ENCODE measurements at places on chromosomes 4 and X.
A peak's percentile ranks its signal among the peaks of the same experiment; 100 is the strongest.

GRCh38 chrX:14837155-14837554, 35.7 kb downstream of the FANCB start:
- DNase-seq: no peak

DNA sequence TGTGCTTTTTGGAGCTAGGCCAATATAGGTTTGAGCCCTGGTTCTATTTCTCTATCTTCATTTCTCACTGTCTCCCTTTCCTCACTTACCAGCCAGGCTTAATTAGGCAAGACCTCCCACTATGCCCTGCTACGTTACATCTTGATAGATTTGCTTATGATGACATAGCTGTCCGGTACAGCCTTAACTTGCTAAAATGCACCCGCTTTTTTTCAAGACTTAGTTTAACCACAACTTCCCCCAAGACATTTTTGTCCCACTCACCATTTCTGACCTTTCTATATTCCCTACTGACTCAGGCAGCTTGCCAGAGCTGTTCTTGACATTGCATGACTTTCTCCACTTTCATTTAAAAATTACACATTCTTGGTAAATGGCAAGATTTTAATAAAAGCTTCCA, 152.6 kb downstream of the MID1 start:
- DNase-seq: no peak

- no peak for DNase-seq
These were observed 2.2 kb downstream of the IDUA start for GRCh38 chr4:988726-989721.

- no peak for DNase-seq
These were observed 788.9 kb downstream of the RPA4 start for GRCh38 chrX:97672608-97673007.

- no peak for DNase-seq
These were observed 1.5 kb upstream of the CPLX1 start for GRCh38 chr4:827209-828081.

DNA sequence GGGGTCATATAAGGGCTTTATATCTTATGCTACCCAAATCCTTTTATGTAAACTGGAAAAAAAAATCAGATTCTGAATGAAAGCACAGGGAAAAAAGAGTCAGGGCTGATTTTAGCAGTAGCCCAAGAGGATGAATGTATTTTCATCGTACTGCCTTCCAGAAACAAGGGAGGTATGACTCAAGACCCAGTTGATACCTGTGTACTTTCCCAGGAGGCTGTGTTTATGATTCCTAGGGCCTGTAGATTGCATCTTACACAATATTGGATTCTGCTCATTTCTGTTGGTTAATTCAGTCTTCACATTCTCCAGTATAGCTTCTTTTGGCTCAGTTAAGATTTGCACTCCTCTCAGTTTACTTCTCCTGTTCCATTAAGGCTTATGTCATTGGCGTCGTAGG, 127.9 kb upstream of the LIMCH1 start:
- DNase-seq: no peak

DNA sequence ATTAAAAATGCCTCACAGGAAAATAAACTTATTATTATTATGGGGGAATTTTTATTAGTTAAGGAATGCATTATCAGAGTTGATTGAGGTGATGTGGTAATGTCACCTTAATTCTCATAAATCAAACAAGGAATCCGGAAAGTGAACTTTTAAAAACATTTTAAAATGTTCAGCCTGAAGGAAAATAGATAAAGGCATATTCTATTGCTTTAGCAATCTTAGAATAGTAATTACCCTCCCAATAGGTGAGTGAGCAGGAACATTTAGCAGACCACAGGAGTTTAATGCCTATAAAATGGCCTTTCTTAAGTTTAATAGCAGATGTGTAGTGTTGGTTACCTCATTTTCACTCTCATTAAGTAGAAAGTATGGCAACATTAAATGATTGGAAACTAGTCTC, 160.9 kb upstream of the MAD2L1 start:
- no peak for DNase-seq

GRCh38 chr4:2241003-2241402, 918 bp downstream of the HAUS3 start:
- no peak for DNase-seq

- DNase-seq: no peak
These were observed 60.7 kb upstream of the PAK3 start for GRCh38 chrX:111035256-111035655.

- DNase-seq: no peak
These were observed 26.8 kb downstream of the DOCK11 start for GRCh38 chrX:118522230-118522926.

GRCh38 chr4:43112139-43112538, 219.6 kb downstream of the GRXCR1 start:
- DNase-seq: no peak

DNA sequence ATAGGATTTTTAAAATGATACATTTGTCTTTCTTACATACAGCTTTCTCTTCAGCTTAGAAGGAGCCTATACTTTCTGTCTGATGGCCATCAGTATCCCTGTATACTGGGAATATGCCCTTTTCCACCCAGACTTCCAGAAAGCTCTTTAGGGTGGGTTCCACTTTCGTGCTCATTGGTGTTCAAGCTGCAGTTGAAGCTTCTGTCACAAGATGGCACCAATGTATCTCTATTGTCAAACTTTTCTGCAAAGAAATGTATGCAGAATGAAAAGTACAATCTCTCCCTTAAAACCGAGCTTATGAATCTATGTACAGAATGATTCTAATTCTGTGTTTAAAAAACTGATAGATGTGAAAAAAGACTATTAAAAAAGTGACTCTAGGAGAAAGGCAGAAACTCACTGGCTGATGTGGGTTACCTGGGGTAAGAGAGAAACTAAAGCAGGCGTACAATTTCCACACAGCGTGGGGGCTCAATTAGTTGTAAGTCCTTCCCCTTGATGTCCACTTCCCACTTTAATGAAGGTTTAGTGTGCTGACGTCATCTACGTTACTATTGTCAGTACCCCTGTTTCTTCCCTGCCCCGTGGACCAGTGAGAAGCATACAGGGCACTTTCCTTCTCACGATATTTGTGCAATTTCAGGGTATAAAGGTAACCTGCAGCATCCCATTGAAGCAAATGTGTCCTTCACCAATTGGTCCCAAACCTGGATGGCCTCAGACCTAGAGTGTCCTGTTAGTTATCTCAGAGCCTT, 57.3 kb upstream of the TCEAL2 start:
- no peak for DNase-seq

DNA sequence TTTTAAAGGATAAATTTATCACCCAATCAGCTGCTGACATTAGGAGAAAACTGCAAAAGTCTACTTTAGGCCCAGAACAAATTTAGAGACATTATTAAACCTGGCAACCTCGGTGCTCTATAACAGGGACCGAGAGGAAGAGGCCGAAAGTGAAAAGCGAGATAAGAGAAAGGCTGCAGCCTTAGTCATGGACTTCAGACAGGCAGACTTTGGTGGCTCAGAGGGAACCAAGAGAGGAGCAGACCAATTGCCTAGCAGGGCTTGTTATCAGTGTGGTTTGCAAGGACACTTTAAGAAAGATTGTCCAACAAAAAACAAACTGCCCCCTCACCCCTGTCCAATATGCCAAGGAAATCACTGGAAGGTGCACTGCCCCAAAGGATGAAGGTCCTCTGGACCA, 12.8 kb upstream of the UGT2B10 start:
- DNase-seq: no peak

- DNase-seq: no peak
These were observed 24.8 kb downstream of the CDKN2AIP start for GRCh38 chr4:183469285-183469684.

- no peak for DNase-seq
These were observed 19.9 kb upstream of the TXK start for GRCh38 chr4:48153791-48154550.

DNA sequence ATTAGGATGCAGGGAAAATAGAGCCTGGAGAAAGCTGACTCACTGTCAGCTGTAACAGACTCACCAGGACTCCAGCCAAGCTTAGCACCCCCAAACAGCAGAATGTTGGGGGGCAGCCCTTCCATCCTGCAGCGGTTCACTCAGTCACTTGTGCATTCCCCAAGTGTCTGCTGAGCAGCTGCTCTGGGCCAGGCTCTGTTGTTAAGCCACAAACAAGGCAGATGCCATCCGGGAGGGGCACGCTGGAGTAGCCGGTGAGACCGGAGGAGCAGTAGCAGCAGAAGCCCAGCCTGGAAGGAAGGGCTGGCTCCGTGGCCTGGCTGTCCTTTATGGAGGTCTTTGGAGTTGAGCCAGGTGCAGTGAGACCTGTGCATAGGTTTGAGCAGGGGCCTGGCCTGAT, 22.0 kb downstream of the CCNQ start:
- DNase-seq: no peak

GRCh38 chr4:184514121-184514988, 40.0 kb upstream of the IRF2 start:
- DNase-seq: no peak

DNA sequence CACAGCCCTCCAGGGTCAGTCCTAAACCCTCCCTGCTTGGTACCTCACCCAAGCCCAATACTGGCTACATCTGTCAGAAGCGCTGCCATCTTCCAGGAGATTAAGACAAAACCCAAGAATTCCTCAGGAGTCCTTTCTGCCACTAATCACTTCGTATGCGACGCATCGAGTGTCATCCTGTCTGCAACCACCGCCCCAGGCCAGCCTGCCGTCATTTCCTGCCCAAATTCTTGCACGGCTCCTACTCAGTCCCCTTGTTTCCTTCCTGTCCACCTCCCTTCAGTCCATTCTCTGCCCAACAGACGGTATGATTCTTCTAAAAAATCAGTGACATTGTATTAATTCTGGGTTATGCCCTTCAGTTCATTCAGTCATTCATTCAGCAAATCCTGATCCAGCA, 113.6 kb downstream of the NFKB1 start:
- DNase-seq: no peak

- DNase-seq: no peak
These were observed 21.2 kb upstream of the SYNPO2 start for GRCh38 chr4:118867311-118868067.

- no peak for DNase-seq
These were observed 55.4 kb upstream of the TLR3 start for GRCh38 chr4:186013419-186014186.

GRCh38 chr4:71009086-71009485, 15.6 kb downstream of the DCK start:
- no peak for DNase-seq

GRCh38 chr4:95606739-95607138, 58.0 kb upstream of the UNC5C start:
- DNase-seq: no peak

DNA sequence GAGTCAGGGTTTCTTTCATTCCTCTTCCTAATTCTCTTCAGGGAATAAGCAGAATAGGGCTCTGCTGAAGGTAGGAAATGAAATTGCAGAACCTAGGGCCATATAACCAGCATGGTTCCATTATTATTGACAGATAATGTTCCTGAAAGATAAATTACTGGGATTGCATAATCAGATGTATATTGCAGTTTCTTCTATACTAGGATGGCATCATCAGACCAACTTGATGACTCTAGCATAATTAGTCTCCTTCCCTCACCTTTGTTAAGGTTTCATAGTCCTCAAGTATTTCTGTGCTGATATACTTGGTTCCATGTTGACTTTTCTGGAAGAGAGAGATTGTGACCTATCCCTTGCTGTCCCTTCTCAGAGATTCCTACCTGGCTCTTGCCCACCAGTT, 492.3 kb upstream of the LCORL start:
- no peak for DNase-seq

- no peak for DNase-seq
These were observed 448.2 kb downstream of the PCDH10 start for GRCh38 chr4:133597251-133597650.

DNA sequence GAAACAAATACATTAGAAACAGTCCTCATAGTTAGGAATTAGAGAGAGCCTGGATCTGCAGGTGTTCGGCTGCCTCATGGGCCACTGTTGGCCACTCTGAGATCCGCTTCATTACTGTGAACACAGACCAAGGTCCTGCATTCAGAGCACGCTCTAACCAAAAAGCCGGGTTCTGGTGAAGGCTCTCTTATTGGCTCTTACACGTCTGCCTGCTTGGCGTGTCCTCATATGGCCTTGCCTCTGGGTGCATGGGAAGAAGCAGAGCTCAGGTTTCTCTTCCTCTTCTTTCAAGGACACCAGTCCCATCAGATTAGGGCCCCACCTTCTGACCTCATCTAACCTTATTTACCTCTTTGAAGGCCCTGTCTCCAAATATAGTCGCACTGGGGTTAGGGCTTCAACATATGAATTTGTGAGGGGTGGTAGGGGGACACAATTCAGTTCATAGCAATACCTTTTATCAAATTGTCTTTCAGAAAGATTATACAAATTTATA, 37.1 kb upstream of the ELF2 start:
- DNase-seq: peak; percentile 87

DNA sequence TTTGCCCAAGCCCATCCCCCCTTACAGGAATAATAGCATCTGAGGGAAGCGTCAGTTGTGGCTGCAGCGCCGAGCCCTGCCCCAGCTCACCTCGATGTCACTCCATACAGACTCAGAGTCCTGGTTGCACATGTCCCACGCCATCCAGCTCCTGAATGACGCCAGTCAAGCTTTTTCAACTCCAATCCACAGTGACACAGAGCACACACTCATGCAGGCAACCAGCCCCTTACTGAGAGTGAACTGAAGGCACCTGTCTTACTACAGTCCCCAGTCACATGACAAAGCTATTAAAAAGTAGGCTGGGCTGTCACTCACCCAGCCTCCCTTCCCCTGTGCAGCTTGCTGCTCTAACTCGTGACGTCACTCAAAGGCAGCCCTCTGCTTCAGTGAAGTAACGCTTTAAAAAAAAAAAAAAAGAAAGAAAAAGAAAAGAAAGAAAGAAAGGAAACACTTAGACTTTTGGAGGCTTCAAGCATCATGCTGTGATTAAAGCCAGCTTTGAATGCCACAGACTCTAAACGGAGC, at the start of gene PPARGC1A:
Gene PPARGC1A, minus strand, starts transcription at position 234 of the 528 bp plus-strand sequence. Its CDS starts 90 bp downstream, at position 144.
- DNase-seq: no peak

GRCh38 chr4:74047152-74047551, 8.7 kb upstream of the CXCL3 start:
- DNase-seq: no peak
